ENCODE measurements at places on chromosomes 13 and 19.

DNA sequence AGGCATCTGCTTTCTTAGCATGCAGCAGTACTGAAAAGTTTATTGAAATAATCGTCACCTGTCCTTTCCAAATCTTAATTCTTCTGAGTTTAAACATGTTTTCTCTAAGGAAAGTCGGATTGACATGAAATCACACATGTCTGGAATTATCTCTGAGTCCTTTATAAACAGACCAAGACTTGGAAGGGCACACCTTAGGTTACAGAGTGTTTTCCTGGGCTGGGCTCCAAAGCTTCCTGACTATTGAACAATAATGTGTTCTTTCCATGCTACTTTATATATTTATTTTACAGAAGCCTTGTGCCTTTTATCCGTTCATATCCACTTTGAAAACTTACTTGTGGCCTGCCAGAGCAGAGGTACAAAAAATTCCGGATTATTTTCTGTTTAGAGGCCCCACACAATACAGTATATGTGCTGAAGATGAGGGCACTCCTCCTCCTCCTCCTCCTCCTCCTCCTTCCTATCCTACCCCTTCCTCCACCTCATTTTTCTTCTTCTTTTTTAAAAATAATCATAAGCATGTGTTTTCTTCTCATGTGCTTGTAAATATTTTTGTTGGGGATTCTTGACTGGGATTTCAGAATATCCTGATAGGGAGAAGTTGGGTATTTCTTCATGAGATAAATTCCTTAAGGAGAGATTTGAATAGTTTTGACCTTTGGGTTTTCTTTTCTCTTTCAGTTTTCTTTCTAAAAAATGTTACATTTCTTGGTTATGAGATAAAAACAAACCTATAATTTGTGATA lies 52.3 kb downstream of the LRCH1 start:
- no peak for DNase-seq

GRCh38 chr13:94825507-94825906 lies 113.2 kb upstream of the SOX21 start:
- peak; percentile 75 for DNase-seq

DNA sequence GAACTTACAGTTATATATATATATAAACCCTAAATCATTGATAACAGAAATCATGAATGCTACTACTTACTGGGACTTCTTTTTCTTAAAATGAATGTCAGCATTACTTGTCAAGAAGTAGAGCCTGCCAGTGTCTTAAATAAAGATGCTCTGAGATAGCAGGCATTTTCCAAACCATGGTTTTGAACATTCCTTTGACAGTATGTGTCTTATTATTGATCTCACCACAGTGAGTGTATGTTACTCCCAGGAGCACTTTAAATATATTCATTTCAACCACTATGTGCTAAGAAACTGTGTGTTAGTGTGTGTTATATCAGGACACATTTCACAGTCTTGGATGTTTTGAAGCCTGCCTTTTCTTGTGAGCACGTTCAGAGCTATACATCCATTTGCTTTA lies 28.2 kb downstream of the TNFRSF19 start:
- no peak for DNase-seq

- no peak for DNase-seq
These were observed 14.5 kb downstream of the LMTK3 start for GRCh38 chr19:48496959-48497727.

DNA sequence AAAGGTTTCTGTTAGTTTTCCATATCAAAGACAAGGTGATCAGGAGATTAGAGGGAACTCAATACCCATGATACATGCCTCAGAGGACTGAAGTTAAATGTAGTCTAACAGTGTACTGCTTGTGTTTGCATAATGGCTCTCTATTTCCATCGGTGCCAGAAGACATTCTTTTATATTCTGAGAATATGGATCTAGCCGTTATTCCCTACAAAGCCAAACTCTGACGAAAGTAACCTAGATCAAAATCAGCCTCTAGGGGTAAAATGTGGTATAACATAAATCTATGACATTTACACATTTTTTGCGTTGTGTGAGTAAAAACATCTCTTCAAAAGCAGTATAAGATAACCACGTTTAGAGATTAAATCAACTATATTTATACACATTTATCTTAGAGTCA lies 2232.7 kb downstream of the PCDH9 start:
- DNase-seq: no peak

GRCh38 chr13:107743983-107744382 lies 471.4 kb downstream of the LIG4 start:
- no peak for DNase-seq

DNA sequence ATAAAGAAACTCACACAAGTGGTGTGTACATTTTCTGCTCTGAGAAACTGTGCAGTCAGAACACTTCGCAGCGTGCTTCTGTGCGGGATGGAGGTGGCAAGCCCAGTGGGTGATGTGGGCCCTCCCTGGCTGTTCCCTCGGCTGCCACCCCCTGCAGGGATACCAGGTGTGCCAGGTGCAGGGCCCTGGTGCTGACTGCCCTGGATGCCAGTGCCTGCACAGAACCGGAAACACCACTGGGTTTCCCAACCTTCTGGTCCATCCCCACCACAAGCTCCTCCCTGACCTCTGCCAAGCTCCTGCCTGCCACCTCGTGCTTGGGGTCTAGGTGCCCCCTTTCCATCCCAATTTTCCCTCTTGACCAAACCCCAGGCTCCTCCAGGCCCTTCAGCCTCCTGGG lies 81.9 kb upstream of the MCF2L start:
- DNase-seq: peak; percentile 9

DNA sequence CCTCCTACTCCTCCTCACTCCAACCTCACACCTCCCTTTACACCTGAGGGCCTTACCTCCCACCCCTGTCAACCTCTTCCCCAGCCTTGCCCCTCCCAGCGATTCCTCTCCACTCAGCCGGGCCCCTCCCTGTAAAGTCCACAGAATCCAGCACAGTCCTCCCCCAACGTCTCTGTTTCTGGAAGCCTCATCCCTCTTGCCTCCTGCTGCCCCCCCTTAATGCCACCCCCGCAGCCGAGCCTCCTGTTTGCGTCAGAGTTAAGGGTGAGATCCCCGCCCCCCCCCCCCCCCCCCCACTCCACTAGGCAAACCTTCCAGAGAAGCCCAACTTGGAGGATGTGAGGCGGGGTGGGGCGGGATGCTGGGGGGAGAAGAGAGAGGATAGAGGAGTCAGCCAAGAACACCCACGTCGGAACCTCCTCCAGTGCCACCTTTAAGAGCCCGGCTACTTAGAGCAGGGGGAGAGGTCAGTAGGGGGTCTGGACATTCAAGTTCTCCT lies 2.1 kb downstream of the UNC13A start:
- DNase-seq: no peak

DNA sequence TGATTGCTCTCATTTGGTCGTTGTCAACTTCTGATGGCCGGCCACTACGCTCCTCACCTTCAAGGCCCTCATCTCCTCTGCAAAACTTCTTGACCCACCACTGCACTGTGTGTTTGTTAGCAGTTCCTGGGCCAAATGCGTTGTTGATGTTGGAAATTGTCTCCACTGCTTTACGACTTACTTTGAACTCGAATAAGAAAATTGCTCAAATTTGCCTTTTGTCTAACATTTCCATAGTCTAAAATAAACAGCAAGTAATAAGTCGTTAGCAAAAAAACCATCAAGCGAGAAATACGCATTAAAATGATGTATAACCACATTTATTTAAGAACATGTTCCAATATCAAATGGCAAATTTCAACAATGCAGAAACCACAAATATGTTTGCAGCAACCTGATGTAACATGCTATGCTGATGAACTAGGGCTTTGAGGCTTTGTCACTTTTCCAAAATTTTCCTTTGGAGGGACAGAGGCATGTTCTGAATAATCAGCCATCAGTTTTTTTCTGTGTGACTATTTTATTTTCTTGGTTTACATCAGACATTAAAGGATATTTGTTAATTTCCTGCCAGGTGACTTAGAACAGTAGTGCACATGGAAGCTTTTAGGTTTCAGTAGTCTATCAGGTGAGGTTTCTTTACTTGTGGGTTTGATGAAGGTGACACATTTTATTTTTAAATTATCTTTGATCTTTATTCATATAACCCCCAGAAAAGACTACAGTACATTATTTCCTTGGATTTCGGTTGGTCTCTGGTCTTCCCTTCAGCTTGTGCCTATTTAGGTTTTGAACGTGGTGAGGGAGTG lies 74.7 kb upstream of the TEX29 start:
- no peak for DNase-seq

DNA sequence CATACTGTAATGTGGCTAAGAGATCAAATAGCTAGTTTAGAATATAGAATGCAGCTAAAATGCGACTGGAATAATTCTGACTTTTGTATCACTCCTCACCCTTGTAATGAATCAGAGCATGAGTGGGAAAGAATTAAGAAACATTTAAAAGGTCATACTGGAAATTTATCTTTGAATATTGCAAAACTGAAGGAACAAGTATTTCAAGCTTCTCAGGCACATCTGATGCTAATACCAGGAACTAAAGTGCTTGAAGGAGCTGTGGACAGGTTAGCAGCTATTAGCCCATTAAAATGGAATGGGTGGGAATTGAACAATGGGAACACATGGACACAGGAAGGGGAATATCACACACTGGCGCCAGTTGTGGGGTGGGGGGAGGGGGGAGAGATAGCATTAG lies 144.2 kb upstream of the ZNF91 start:
- no peak for DNase-seq

DNA sequence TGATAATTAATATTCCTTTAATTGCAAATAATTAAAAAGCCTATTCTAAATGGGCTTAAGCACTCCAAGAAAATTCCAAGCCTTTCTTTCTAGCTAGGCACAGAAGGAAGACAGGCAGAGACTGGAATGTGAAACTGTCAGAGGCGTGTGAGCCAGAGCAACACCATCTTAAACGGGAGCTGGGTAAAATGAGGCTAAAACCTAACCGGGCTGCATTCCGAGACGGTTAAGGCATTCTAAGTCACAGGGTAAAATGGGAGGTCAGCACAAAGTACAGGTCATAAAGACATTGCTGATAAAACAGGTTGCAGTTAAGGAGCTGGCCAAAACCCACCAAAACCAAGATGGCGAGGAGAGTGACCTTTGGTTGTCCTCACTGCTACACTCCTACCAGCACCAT lies 300.4 kb downstream of the SLITRK6 start:
- no peak for DNase-seq

- no peak for DNase-seq
These were observed 1384.3 kb upstream of the PCDH20 start for GRCh38 chr13:62799931-62800436.

DNA sequence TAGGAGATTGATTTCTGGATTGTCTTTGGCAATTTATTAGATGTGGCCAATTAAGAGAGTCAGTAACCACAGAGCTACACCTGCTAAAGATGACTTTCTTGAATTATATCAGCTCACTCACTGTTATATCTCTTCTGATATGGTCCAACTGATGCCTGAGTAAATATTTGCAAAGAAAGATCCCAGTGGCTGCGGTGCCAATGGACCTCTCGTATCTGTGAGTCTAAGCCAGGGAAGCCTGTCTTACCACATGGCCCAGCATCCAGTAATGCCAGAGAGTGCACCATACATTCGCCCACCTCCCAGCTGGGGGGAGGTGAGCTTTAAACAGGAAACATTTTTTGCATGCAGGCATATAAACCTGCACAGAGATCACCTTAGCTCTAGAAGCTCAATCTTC lies 82.7 kb upstream of the SLC15A1 start:
- DNase-seq: no peak

DNA sequence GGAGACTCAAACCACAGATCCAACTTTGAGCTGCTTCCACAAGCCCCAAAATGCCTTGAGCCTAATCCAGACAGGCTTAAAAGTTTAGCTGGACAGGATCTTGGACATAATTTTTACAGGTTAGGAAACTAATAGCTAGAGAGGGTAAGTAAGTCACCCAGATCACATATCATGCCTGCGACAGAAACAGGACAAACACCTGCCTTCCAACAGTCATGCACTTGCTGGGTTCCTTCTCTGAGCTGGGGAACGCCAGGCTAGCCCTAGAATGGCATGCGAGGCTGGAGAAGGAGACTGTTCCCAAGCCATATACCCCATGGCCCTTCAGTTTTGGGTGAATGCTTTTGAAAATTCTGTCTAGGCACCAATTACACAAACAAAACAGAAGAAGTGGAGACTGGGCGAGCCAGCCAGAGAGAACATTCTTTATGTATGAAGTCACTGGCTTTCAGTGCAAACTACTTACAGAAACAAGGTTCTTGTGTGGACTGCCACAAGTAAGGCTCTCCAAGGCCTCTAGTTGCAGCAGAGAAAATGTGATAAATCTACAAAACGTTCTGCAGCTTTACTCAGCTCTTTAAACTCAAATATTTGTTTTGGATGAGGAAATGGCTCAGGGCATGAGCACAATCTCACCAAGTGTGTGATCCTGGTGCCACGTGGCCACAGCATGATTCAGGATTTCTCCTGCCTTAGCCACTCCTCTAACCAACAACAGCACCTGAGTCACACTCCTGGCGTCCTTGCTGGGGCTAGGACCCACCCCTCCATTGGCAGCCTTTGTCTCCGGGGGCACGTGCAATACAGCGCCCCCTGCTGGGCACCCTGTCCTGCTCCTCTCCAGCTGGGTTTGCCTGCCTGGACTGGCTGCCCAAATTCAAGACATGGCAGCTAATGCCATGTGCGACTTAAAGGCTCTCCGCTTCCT lies 73.4 kb upstream of the UBL3 start:
- peak; percentile 71 for DNase-seq

- DNase-seq: no peak
These were observed 648.3 kb upstream of the ARGLU1 start for GRCh38 chr13:107216046-107216755.

DNA sequence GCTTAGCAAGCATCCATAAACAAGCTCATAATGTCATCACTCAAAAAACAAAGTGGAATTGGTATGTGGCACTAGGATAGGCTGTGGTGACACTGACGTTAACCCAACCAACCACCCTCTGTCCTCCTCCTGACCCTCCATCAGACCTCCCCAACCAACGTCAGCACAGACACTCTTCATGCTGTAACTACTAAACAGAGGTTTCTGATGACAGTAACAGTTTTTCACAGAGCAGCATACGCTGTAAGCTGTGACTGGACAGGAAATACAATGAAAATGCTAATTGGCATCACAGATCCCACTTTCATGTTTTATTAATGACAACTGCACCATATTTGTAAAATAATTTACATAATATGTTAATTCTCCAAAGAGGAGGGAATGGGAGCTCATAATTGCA lies 238.0 kb downstream of the IRS2 start:
- DNase-seq: no peak

DNA sequence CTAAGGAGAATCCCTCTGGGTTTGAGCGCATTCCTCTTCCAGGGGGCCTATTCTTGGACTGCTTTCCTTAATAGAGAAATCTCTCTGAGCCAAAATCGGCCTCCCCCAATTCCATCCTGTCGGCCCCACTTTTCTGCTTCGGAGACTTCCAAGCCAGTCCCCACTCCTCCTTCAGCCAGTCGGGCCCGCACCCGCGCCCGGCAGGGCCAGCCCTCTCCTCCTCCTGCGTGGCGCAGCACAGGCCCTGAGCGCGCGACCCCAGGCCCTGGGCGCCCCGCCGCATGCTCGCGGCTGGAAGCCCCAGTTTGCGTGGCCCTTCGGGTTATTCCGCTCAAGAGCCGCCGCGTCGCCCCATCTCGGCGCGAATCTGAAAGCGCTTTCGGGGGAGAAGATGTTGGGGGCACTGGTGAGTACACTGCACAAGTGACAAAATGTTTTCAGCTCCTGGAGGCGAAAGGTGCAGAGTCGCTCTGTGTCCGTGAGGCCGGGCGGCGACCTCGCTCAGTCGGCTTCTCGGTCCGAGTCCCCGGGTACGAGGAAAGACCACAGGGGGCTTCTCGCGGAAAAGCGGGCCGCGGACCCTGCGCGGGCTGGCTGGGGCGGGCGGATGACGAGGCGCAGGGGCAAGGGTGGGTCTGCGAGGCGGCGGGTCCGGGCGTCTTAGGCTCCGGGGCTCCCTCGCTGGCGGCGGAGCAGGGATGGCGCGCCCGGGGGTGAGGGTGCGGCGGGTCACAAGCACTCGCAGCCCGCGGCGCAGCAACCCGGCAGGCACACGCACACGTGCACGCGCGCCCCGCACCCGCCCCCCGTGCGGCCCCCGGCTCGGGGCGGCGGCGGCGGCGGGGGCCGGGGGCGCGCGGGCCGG lies at the start of gene IL17D:
TSS of gene IL17D (plus strand) at position 785 of the 865 bp plus-strand sequence. CDS start 303 bp downstream, outside the sequence.
- peak; percentile 45 for DNase-seq

All from WTC11 (cell line).